ENCODE measurements at places on chromosomes 11 and 22. TPM values are rescaled to one million over a fixed set of nuclear protein-coding genes. Genes with fewer than 3 reads are reported as not detected.

TAF1D gene
- total RNA-seq, result 161 TPM

RASSF10 gene
- not detected for total RNA-seq

ANO1 gene
- total RNA-seq, result not detected

F2 gene
- total RNA-seq, result 0.16 TPM

MMP20 gene
- not detected for total RNA-seq

APOA4 gene
- total RNA-seq, result not detected

Measured in activated CD8-positive, alpha-beta T cell treated with anti-CD3 and anti-CD28 coated beads, Interleukin-2, amount 10 ng/mL, durations not matched to agents 7 days and 5 days (primary cell).